Coronary artery (tissue), 2 donors: ENCODE measurements at places on chromosomes 5 and 9.

- DNase-seq, result no peak
These were observed 40.8 kb downstream of the SNX18 start for GRCh38 chr5:54558362-54558761.

DNA sequence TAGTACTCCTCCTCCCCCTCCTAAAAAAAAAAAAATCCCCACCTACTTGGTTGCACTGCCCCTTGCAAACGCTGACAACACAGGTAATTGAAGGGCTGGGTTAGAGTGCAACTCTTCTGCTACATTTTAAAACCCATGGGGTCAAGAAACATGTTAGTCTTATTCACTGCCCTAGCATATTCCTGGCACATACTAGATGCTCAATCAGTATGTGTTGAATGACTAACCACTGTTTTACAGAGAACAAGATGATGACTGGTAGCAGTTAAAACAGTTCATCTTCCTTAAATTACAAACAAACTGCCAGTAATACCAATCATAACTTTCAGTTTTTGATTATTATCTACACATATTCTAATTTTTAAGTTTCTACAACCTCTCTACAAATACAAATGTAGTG, 124.4 kb downstream of the NFIB start:
- no peak for DNase-seq

DNA sequence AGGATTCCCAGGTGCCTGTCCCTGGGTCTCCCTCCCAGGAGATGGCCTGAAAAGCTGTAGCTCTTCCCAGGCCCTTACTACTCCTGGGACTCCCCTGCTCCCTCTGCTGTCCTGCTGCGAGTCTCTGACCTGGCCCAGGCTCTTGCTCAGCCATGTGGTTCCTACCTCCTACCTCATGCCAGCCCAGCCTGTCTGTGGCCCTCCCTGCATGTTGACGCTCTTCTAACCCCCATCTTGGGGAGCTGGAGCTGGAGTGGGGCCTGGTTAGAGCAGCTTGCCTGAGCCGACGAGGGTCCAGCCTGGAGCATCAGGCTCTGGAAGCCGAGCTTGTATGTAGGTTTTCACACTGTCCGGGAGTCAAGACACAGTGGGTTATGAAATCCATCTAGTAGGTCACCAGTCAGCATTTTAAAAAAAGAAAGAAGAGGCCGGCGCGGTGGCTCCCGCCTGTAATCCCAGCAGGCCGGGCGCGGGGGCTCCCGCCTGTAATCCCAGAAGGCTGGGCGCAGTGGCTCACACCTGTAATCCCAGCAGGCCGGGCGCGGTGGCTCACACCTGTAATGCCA, 244.4 kb downstream of the FANCC start:
- no peak for DNase-seq

DNA sequence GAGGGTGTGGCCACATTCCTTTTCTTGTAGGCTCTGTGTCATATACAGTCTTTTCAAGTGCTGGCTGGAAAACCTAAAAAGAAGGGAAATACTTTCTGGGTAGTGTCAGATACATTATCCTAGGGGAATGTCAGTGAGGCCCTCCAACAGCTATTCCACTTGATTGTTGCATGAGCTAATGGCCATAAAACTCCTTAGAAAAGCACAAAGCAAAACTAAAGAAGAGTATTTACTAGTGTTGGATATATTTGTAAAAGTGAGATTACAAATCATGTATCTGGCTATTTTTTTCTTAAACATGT, 829 bp downstream of the ANXA1 start:
- DNase-seq, result no peak
